Neuronal stem cell (in vitro differentiated cells): ENCODE measurements at places on chromosomes 11 and 22.
A peak's percentile ranks its signal among the peaks of the same experiment; 100 is the strongest.

GRCh38 chr11:128417607-128418324 lies 169.6 kb downstream of the ETS1 start:
- no peak for DNase-seq

DNA sequence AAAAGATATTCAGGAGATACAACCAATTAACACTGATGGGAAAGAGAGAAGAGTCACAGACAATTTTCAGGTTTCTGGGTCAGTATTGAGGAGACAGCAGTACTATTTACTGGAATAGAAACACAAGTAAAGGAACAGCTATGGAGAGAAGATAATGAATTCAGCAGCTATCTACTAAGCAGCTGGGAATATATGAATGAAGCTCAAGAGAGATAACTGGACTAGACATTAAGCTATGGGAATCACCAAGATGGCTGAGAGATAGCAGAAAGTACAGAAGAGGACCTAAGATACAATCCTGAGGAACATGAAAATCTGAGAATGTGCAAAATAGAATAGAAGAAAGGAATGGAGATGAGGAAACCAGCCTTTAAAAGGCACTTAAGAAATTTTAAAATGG lies 15.9 kb downstream of the ALG9 start:
- no peak for DNase-seq

- DNase-seq = no peak
Measured at GRCh38 chr11:43941257-43941994, 1.0 kb upstream of the C11orf96 start.

DNA sequence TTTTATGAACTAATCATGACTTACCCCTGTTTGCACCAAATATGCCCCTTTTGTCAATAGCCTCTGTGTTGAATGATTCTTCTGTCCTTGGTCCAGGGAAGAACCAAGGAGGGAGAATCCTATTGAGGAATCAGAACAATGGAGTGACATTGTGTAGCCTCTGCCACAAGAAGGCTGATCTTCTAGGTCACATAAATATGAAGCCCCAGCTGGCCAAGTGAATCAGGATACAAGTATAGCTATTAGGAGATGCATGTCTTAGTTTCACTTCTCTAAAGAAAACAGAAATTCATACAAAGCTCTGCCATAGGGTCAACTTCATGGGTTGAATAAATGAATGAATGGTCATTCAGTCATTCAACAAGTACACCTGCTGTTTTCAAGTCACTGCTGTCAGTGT lies 118.2 kb upstream of the BLID start:
- no peak for DNase-seq

GRCh38 chr11:72430741-72431570 lies 3.4 kb downstream of the CLPB start:
- DNase-seq = no peak

DNA sequence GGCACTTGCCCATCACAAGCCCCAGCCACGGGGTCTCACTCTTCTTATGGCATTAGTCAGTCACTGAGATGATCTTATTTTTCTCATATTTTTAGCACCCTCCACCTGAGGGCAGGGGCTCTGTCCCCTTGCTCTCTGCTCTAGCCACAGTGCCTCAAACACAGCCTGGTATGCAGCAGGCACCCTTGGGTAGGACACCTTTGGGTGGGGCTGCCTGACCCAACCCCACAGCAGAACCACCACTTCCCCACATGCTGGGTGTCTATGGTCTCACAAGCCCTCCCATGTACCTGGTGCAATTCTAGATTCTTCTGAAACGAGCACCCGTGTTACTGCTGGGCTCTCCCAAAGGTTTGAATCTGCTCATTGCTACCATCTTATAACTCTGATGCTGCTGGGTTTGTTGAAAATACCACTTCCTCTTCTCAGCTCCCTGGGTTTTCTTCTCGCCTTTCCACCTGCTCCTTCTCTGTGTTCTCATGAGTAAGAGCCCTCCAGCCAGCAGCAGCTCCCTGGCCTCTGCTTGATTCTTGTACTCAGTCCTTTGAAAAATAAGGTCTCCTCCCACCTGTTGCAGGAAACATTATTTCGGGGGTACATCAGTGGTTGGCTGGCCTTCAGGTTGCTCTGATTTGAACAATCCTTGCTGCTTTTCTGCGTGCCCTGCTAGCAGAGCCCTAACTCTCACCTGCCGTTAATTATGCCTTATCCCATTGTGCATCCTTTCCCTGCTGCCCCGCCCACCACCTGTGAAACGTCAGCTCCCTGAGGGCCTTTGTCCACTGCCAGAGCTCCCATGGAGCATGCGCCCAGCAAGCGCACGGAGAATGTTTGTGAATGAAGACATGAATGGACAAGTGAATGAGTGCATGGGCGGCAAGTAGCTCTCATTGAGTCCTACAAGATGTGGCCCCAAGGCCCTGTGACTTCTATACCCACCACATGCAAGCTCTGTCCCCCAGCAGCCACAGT lies 1181.6 kb downstream of the TBC1D22A start:
- DNase-seq = no peak

DNA sequence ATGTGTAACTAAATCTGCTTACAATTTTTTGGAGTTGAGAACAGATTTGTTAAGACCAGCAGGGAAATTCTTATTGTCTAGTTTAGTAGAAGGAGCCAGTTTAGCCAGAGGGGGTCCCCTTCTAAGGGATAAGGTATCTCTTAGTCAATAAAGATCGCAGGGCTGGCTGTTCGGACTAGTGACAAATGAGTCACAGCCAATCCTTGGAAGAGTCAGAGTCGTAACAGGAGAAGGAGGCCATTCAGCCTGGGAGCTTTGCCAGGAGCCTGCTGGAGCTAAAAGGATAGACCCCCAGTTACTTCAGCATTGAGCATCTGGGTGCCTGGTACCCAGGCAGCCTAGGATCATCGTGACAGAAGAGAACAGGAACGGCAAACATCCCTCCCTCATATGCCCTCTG lies 191.6 kb upstream of the ARHGAP20 start:
- no peak for DNase-seq

DNA sequence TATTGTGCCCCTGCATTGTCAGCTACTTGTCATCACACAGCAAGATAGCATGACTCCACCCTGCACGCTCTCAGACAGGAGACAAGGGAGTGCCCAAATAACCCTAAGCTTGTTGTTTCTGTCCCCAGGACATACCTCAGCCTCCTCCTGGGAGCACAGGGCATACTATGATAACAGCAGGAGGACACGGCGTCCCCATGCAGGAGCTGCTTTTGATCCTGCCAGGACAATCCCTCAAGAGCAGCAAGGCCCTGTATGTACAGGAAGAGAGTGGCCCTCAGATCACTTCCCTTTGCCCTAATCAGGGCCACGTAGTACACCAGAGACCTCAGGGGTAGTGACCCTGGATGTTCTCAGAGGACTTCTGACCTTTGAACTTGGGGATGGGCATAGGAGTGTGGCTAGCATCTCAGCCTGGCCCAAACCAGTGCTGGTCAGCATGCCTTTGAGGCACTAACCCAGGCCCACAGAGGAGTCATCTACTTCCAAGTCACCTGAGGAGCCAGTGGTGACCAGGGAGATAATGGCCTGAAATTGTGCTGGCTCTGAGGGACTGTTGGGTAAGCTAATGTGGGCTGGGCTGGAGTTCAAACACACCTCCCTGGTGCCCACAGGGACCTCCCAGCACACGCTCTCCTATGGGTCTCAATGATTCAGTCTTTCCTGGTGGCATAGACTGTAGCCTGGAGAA lies 9.2 kb downstream of the APOA4 start:
- no peak for DNase-seq

DNA sequence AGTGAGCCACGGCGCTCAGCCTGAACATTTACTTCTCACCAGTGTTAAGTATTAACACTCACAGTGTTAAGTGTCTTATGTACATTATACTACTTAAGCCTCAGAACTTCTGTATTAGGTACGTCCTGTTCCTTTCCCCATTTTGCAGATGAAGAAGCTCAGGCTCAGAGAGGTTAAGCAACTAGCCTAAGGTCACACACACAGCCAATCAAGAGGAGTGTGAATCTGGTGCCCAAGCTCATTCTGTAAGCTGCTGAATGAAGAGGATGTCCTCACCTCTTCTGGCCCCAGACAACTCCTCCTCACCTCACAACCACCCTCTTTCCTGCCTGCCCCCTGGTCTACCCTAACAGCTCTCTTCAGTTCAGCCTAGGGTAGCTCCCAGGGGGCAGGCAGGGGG lies 29.9 kb downstream of the CREB3L1 start:
- DNase-seq = no peak

DNA sequence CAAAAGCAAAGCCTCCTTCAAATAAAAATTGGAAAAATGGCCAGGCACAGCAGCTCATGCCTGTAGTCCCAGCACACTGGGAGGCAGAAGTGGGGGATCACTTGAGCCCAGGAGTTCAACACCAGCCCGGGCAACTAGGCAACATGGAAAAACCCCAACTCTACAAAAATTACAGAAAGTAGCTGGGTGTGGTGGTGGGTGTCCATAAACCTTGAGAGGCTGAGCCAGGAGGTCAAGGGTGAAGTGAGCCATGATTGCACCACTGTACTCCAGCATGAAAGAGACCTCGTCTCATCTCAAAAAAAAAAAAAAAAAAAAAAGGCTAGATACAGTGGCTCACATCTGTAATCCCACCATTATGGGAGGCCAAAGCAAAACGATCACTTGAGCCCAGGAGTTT lies 22.3 kb downstream of the DDX6 start:
- DNase-seq = no peak

GRCh38 chr22:49638788-49639187 lies 188.9 kb downstream of the BRD1 start:
- DNase-seq = no peak

DNA sequence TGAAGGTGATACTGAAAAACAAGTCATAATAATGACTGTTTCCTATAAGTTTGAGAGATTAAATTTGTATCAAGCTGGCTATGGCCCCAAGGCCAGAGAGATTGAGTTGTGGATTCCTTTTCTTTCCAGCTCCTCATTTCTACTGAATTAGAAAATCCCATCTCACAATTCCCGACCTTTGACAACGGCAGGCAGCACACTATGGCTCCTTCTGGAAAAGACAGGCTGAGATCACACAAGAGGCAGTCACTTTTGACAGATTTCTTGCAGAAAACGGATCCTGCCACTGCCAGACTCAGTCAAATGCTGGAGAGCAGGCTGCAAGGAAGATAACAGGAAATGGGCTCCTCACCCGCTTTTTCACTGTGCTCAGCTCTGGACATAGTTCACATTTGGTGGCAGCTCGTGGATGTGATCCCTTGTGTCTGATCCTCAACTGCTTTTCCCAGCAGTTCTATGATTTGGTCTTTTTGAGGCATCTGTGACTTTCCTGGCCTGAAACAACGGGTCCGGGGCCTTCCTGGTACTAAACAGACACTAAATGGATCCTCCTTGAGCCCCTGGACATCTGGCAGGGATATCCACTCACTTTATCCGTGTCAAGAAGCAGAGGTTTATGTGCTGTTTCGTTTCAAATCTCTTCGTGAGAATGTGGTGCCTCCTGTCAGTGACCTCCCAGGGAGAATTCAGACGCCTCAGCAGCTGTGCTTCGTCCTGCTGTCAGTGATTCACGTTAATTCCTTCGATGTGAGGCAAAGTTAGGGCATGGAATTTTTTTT lies 26.1 kb upstream of the RTL6 start:
- no peak for DNase-seq

DNA sequence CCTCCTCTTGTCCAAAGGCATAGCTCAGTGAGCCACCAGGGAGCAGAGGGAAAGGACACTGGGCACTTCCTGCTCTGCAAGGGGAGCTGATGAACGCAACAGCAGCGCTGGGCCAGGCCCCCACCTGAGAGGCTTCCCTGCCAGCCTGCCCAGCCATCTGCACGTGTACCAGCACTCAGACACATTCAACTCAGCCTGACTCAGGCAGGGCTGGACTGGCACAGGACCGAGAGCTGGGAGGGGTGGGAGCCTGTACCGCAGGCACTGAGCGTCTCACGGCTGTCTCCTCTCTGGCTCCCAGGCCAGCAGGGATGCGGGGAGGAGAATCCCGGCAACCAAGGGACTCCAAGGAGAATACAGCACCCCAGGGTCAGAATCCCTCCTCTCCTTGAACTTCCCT lies 411.8 kb downstream of the CTTN start:
- no peak for DNase-seq

DNA sequence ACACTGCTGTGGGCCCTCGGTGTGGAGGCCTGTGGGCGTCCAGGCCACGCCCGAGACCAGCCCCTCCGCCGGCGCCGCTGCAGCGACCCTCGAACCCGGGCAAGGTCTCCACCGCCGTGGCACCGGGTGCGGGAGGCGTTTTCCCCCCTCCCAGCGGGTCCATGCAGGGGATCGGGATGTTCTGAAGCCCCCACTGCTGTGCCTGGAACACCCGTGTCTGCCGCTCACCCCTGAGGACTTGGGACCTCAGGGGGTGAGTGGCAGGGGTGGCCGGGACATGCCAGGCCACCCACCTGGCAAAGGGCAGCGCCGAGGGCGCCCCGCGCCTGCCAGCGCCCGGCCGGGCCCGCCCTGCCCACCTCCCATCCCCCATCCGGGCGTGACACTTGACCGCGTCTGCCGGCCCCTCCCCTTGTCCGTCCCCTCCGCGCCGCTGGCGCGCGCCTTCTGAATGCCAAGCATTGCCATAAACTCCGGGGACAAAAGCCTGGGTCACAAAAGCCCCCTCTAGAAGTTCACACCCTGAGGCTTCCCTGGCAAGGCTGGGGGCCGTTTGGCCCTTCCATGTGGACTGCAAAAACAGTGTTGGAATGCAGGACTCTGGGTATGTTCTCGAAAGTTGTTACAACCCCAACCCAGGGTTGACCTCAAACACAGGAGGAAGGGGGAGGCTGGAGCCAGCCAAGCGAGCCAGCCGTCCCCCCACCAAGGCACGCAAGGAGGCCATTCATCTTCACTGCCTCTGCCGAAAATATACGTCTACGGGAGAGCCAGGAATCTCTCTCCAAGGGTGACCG lies 819 bp upstream of the KCNQ1OT1 start:
- peak; percentile 51 for DNase-seq

GRCh38 chr11:12175694-12176241 lies 65.4 kb downstream of the MICAL2 start:
- DNase-seq = no peak

DNA sequence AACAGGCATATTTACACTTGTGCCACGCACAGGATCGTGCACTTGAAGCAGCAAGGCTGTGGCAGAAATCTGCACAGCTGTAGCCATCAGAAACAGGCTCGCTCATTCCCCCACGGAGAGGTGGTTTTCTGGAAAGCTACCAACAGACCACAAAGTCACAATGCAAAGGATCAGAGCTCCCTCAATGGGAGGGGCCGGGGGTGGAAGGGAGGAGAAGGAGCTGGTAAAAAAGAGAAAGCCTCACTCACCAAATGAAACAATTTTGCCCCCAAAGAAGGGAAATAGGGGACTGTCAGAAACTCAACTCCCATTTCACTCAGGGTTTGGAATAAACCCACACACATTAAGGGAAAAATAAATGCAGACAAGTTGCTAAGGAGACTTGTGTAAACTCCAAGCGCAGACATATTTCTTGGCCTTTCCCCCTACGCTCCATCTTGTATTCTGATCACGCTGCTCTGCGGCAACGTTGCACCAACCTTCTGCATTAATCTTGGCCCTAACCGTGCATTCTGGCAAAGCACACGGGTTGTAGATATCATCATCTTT lies 43.2 kb upstream of the BLID start:
- DNase-seq = no peak

GRCh38 chr11:76276046-76276780 lies 69.9 kb upstream of the WNT11 start:
- DNase-seq = no peak
